Brain pericyte (primary cell): ENCODE measurements at places on chromosomes 3 and 15.

DNA sequence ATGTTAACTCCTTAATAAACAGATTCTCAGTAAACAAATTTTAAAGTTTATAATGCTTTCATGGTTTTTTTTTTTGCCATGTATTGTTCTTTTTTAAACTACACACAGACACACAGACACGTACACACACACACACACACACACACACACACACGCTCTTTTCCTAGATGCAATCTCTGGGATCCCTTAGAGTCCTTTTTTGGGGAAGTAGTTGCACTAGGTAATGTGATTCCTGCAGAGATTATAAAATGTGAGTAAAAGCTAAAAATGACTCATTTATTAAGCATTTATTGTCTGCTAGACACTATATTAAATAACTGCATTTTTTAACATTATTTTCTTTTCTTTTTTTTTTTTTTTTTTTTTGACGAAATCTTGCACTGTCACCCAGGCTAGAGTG, 19.9 kb downstream of the NDUFB5 start:
- no peak for DNase-seq

- DNase-seq = no peak
Measured at GRCh38 chr3:15207836-15208504, 1.9 kb downstream of the CAPN7 start.

- no peak for DNase-seq
Measured at GRCh38 chr3:12810961-12811360, 14.5 kb downstream of the CAND2 start.

- DNase-seq = no peak
Measured at GRCh38 chr15:38612159-38612863, 47.7 kb upstream of the RASGRP1 start.

DNA sequence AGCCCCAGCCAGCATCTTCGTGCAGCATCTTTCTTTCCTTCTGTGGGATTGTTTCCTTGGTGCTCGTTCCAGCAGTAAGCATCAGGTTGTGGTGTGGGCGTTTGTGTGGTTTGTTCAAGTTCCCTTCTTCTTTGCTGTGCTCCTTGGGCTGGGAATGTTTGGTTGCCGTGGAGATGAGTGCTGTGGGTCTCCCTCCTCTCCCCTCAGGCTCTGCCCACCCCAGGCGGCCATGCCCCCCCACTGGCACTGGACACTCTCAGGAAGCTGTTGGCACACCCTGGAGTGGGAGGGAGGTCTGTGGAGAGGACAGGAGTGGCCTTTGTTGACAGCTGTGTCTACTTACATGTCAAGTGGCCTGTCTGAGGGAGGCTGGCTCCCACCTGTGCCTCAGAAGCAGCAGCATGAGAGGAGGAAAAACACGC, 46.5 kb upstream of the SACM1L start:
- peak; percentile 42 for DNase-seq

DNA sequence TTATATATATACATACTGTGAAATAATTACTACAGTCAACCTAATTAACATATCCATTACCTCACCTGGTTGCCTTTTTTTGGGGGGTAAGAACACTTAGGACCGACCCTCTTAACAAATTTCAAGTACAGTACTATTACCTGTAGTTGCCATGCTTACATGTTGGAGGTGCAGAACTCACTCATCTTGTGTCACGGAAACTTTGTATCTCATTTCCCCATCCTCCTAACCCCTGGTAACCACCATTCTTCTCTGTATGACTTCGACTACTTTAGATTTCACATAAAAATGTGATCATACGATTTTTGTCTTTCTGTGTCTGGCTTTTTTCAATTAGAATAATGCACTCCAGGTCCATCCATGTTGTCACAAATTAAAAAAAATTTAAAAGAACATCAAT, 55.5 kb upstream of the MELTF start:
- no peak for DNase-seq

- no peak for DNase-seq
Measured at GRCh38 chr3:24540821-24541220, 46.2 kb upstream of the THRB start.

DNA sequence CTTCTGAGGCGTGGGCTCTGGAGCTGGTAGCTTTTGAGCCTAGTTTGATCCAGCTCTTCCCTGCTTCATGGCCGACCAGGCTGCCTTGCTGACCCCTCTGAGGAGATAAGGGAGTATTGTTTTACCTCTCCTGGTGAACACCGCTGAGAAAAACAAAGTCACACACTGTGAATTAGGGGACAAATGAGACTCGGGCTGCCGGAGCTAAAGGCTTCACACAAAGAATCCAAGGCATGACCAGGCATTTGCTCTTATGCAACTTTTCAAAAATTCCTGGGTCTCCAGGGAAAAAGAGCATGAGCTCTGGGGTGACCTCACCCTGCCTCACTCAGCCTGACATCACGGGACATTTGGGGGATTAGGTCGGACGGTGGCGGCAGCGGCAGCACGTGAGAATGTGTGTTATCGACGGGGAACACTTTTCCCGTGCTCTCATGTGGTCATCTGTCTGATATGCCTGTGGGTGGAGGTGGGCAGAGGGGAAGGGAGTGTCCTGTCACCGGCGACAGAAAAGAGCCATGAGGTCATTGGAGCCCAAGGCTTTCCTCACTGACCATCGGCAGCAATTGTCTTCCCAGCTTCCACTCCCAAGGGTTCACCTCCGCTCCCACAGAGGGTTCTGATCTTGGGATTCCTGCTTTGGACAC, 61.0 kb downstream of the TMEM44 start:
- no peak for DNase-seq

GRCh38 chr3:67421912-67422311, 232.5 kb downstream of the SUCLG2 start:
- DNase-seq = no peak

GRCh38 chr3:159196359-159196758, 394.5 kb downstream of the MFSD1 start:
- no peak for DNase-seq

DNA sequence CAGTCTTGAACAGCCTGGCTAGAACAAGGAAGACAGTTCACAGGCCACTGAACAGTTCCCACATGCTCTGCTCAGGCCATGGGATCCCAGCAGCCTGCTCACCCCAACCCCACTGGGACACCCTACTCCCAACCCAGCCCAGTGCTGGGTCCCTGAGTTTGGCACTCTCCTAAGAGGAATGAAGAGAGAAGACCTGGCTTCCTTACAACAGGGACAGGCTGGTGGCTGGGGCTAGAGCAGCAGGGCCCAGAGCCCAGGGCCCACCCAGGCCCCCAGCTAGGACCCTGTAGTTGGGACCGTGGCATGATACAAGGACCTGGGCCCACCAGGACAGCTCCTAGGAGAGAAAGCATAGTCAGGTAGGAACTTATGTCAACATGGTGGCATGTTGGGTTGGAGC, 43.4 kb downstream of the SEMA3G start:
- DNase-seq = no peak

GRCh38 chr3:18660059-18660458, 234.9 kb upstream of the SATB1 start:
- DNase-seq = no peak

- DNase-seq = no peak
Measured at GRCh38 chr3:72625602-72626337, 222.5 kb downstream of the SHQ1 start.

- no peak for DNase-seq
Measured at GRCh38 chr15:55016225-55016624, 180.5 kb downstream of the RSL24D1 start.

DNA sequence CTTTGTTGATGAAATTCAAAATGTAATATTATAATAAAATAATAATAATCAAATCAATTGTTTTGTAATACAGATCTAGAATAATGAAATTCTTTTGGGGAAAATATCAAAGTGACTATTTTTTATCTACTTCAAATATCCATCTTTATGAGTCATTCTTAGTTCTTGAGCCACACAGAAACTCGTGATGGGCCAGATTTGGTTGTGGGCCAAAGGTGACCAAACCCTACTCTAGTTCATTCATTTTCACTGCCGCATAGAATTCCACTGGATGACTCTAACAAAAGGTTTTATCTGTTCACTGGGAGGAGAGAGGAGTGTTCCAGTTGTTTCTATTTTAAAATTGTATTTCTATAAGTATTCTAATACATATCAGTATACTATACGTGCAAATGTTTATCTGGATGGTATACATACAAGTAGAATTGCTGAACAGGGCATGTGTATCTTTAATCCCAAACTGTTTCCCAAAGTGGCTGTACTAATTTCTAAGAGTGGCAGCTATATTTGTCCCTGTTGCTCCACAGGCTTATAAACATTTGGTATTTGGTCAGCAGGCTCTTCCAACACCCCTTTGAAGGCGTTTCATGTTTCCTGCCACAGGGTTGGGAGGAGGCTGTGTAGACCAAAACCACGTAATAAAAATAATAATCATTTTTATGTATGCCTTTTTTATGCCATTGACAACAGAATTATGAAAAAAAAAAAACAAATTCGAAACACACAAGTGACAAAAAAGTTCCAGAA, 7.3 kb upstream of the RTP3 start:
- no peak for DNase-seq

DNA sequence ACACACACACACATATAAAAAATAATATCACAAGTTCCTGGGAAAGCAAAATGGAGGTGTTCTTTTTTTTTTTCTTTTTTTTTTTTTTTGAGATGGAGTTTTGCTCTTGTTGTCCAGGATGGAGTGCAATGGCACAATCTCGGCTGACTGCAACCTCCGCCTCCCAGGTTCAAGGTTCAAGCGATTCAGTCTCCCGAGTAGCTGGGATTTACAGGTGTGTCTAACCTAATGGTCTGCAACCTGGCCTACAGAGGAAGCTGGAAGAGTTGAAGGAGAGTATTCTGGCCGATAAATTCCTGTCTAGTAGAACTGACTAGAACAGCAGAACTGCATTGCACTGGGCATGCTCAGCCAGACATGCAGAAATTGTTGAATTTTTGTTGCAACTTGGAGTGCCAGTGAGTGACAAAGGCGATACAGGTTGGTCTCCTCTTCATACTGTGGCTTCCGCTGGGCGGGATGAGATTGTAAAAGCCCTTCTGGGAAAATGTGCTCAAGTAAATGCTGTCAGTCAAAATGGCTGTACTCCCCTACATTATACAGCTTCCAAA, 22.4 kb upstream of the EIF4A2 start:
- DNase-seq = no peak

DNA sequence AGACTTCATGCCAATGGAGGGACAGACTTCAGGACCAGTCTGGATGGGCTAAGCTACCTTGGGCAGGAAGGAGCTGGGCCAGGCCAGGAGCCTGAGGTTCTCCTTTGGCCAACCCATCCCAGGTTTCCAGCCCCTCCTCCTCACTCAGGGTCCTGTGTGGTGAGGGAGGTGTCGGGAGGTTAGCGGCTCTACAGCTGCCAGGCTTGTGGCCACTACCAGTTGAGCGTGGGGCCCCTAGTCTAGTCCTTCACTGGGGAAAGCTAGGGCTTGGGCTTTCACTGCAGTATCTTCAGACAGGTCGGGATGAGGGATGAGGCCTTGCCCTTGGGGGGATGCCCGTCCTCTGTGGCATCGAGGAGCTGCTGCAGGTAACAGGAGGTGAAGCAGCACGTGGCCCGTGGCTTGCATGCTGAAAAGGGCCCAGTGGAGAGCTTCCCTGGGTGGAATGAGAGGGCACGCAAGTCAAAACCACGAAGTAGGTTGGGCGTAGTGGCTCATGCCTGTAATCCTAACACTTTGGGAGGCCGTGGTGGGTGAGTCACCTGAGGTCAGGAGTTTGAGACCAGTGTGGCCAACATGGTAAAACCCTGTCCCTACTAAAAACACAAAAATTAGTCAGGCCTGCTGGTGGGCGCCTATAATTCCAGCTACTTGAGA, 8.5 kb upstream of the FANCD2 start:
- no peak for DNase-seq

GRCh38 chr15:50278496-50278895, 13.0 kb upstream of the HDC start:
- no peak for DNase-seq

DNA sequence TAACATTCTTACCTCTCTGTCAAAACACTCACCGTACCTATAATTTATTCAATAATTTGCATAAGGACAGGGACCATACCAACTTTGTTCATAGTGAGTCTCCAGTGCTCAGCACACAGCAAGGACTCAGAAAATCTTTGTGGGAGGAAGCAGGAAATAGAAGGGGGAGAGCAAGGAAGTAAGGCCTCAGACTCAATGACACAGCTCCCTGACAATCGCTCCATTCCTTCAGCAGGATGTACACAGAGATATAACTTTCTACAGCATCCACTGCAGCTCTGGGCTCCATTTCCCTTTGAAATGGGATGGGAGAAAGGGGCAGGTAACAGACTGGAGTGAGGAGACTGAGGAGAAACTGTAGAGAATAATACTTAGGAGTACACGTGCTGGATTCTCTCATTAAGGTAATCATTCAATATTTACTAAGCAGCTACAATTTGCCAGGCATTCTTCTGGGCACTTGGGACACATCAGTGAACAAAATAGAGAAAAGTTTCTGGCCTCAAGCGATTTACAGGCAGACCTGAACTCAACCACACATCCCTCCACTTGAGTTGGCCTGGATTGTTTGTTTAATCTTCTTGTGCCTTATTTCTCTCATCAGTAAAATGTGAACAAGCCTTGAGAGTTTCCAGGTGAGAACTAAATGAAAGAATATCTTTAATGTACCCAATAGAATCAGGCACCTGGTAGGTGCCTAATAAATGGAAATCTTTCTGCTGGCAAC, 330.3 kb upstream of the THBS1 start:
- no peak for DNase-seq

- DNase-seq = no peak
Measured at GRCh38 chr15:39752246-39752645, 30.4 kb downstream of the FSIP1 start.

GRCh38 chr3:108428586-108428985, 81.8 kb downstream of the MYH15 start:
- DNase-seq = no peak

GRCh38 chr15:77905301-77905920, 172.1 kb downstream of the TBC1D2B start:
- no peak for DNase-seq

DNA sequence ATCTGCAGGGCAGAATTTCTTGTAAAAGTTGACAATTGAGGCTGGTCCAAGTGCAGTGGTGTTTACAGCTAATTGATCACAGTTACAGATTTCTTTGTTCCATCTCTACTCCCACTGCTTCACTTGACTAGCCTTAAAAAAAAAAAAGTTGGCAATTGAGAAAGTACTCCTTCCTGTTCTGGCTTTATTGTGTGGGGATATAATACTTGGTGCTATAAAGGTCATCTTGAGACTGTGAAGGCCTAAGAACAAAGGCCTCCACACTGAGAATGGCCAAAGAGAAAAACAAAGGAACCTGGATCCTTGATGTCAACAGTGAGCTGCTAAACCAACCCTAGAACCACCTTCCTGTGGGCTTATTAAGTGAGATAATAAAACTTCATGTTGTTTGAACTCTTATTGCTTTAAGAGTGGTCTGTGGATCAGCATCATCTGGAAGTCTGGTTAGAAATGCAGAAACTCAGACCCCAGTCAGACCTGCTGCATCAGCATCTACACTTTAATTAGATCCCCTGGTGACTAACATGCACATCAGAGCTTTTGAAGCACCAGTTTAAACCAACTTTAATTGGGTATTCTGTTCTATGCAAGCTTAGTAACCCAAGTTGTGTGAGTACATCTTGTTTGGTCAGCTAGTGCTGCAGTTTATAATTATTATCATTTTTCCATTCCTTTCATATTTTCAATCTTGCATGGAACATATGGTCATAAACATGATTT, 55.2 kb downstream of the TMOD3 start:
- no peak for DNase-seq
